Inflammatory macrophage treated with lipopolysaccharide for 1 hour (primary cell): ENCODE measurements at places on chromosomes 6 and 20.

GRCh38 chr20:4095639-4096038, 80.3 kb upstream of the RNF24 start:
- no peak for DNase-seq

GRCh38 chr6:52325695-52326471, 36.1 kb upstream of the PAQR8 start:
- no peak for DNase-seq

- DNase-seq, result no peak
Observed at GRCh38 chr6:15974817-15975216, 154.1 kb upstream of the MYLIP start.

DNA sequence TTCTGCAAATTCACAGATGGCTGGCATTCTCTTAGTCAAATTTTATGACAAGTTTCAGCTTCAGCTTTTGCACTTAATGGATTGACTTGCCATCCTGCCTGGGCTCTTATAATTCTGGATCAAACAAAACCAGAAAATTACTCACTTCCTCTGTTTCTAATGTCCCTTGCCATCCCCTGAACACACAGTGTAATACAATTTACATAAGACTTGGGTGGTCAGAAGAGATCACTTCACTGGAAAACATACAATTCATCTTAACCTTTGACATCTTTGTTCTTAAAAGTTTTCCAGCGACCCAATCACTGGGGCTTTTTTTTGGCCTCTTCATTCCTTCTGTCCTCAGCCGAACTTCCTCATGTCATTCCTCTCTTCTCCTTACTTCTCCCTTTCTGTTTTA, 199.0 kb downstream of the ARHGAP18 start:
- DNase-seq, result peak; percentile 25

DNA sequence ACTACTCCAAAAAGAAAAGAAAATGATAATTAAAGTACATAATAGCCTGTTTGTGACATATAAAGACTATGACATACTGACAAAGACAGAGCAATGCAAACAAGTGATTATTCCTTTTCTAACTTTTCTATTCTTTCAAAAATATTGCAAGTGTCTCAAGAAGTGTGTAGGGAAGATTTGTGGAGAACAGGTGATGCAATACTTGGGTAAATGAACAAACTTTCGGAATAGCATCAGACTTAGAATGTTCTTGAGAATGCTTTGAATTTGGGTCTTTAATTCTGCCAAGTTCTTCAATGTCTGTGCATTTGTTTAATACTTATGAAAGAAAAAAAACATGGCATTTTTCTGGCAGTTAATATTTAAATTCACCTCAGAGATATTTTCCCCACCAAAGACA, 40.0 kb upstream of the TRDN start:
- no peak for DNase-seq

DNA sequence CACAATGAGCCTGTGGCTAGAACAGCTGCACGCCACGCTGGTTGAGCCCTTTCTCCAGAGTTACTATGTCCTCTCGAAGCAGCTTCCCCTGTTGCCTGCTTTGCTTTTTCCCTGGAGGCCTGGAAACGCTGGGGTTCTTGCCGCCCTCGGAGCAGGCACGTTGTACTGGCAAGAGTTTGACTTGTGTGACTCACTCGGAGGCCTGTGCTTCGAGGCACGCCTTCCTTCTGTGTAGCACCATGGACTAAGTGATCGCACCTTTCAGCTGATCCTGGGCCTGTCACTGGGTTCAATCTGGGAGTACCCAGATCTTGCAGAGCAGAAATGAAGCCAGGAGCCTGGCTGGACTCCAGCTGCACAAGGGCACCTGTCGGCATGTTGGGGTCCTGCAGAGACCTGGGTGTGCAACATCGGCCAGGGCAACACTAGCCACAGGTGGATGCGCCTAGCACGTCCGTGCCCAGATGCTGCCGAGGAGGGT, 5.2 kb downstream of the INSM1 start:
- DNase-seq, result no peak

GRCh38 chr6:13234130-13234529, 94.2 kb downstream of the TBC1D7 start:
- DNase-seq, result no peak

GRCh38 chr20:24684956-24685691, 215.7 kb downstream of the SYNDIG1 start:
- DNase-seq, result no peak

DNA sequence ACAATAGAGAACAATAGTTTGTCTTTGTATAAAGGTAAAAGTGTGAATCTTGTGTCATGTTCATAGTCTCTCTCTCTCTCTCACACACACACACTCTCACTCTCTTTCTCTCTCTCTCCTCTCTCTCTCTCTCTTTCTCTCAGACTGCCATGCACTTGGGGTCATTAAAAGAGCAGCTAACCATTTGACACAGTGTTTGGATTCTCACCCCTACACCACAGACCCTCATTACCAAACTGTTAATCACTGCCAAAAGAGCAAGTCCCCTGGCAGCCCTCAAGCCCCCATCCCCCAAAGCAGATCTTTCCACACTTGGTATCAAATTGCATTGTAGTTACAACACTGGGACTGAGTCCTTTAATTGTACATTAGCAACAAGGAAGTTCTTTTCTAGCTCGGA, 305.8 kb upstream of the RSPO3 start:
- no peak for DNase-seq

- no peak for DNase-seq
Observed at GRCh38 chr20:50107086-50107660, 5.8 kb downstream of the UBE2V1 start.

- no peak for DNase-seq
Observed at GRCh38 chr20:16707674-16708073, 22.2 kb upstream of the SNRPB2 start.

GRCh38 chr6:99668036-99668705, 61.5 kb downstream of the PRDM13 start:
- no peak for DNase-seq

GRCh38 chr20:51745804-51746203, 22.4 kb downstream of the ATP9A start:
- no peak for DNase-seq

GRCh38 chr6:163356324-163356723, 58.2 kb upstream of the QKI start:
- peak; percentile 84 for DNase-seq

GRCh38 chr6:14670806-14671205, 553.2 kb downstream of the CD83 start:
- no peak for DNase-seq

DNA sequence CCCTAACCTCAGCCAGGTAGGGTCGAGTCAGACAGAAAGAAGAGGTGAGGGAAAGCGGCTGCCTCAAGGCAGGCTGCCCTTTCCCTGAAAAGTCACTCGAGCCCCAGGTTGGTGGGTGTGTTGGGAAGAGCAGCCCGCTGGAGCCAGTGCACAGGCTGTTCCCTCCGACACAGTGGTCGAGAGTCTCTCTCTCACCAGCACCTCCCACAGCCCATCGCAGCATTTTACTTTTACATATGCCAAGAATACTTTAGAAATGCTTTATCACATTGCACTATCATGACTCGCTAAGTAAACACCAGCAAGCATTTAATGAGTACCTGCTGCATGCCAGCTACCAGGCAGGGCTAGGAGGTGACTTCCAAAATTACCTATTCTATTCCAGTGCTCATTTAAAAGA, 1.7 kb downstream of the PRPH2 start:
- no peak for DNase-seq

DNA sequence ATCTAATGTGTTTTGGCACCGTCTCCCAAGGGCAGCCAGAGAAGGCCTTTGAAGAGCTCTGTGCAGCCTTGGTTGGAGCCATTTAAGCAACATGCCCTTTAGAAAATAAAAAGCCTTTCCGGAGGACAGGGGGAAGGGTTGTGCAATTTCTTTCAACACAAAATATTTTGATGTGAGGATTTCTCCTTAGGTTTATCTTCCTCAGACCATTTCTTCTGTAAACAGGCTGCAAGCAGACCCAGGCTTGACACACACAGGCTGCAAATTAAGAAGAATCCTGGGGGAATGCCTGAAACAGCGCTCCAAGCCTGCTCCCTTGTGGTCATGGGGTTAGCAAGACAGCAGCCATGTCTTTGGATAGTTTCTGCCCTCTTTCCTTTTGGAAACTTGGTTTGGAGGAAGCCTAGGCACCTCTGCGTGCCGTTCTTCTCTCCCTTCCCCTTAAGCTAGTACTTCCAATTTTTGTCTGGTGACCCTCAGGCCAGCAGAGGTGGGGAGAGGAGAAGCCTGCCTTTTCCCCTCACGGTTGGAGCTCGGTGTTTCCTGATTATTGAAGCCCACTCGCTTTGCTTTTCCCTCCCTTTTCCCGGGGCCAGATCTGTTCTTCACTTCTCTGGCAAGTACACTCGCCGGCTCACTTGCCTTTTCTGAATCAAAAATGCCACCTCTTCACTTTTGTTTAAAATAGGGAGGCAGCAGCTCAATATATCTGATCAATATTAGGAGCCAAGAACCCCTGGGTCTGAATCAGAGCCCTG, 39.6 kb upstream of the NOX3 start:
- no peak for DNase-seq

DNA sequence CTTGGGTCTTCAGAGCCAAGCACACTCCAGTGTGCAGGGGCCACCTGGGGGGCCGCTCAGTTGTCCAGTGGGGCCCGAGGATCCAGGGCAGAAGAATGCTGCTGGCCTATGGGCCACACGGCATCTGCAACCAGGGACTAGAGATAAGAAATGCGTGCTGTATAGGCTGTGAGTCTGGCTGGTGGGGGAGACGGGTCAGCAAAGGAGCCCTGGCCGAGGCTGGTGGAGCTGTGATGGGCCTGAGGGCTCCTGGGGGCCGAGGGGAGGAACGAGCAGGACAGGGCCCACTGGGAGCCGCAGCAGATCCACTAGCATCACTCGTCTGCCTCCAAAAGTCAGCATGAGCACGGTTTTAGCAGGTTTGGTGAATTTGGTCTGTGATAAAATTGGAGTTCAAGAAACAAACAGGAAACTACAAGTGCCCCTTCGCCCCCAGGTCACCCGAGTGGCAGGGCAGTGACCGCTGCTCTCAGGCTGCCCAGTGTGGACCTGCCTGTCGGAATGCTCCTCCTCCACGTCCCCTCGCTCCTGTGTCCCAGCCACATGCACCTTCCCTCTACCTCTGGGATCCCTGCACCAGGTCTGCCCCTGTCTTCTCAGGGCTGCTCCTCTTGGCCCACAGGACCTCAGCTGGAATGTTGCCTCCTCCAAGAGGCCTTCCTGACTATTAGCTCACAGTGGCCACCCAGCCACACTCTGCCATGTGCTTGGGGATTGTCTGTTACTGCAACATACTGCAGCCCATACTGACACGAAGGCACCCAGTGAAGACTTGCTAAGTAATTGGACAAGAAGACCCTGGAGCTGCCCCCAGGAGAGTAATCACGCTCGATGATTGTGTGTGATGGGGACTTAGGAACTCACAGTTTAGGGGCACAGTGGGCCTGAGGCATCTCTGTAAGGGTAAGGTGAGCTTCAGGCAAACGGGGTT, 10.9 kb downstream of the ACSS1 start:
- DNase-seq, result no peak

DNA sequence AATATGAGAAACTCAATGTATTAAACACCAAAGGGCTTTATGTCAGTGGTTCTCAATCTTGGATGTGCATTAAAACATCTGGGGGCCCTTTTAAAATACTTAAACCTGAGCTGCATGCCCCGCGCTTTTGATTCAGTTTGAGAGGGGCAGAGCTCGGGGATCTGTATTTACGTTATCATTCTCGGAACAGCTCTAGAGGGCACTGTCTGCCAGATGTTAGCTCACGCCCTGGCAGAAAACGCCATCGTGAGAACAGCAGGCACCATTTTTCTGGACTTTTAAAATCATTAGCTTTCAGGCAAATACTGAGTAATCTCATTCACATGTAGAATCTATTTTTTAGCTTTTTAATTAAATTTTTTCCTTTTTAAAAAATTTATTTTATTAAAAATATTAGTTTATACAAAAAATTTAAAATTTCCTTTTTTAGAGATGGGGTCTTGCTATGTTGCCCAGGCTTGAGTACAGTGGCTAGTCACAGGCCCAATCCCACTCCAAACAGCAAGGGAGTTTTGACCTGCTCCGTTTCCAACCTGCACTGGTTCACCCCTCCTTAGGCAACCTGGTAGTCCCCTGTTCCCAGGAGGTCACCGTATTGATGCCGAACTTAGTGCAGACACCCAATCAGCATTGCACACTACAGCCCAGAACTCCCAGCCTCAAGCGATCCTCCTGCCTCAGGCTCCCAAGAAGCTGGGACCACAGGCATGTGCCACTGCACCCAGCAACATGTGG, 30.0 kb upstream of the ZNF133 start:
- DNase-seq, result no peak
